Glomerular endothelial cell (primary cell): ENCODE measurements at places on chromosomes 13 and 19. TPM values are rescaled to one million over a fixed set of nuclear protein-coding genes. Genes with fewer than 3 reads are reported as not detected.
A peak's percentile ranks its signal among the peaks of the same experiment; 100 is the strongest.

DNA sequence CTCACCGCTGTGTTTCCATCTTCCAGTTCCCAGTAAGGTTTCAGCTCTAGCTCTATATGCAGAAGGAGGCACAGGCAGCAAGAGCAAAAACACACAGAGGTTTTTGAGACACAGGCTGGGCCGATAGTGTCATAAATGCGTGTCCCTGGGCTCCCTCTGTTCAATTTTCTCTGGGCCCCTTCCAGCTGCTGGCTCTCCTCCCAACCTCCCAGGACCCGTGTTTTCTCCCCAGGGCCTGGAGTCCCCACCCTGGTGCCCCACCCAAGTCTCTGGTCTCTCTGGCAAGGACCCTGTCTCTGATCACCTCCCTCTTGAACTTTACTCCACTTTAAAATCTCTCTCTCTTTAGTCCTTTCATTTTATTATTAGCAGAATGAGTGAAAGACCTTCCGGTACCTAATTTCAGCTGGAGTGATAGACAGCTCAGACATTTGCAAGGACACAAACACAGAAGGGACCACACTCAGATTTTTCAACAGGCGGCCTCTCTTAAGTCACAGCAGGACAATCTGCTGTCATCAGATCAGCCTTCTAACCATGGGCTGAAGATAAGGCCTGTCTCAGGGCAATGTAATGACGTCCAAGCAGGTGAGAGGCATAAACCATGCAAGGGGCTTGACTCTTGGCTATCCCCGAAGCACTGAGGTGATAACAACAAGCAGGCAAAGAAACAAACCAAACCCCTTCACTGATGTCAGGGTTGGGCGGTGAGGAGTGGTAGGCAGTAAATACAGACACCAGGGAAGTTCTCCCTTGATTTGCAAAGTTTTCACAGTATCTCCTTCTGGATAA, 190.0 kb upstream of the IRS2 start:
- DNase-seq, result no peak

DNA sequence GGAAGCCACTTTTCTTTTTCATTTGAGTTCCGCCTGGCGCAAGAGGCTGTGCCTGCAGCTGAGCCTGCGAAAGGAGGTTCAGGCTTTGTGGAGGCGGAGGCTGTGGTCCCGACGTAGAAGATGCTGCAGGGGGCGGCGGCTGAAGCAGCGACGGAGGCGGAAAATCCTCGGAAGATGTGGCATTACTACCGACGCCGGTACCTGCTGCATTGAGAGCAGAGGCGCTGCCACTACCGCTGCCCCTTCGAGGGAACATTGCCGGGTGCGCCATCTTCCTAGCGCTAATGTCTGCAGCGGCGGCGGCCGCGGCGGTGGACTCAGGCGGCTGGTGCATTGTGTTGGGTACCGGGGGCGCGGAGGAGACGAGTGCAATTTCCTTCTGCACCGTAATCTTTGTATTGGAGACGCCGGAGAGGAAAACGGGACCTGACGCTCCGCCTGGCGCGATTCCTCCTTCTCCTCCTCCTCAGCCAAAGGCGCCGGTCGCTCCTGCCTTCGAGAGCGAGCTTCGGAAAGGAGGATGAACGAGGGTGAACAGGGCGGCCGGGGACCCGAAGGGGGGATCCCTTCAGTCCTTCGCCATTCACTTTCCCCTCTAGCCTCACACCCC, at the start of gene TSC22D1:
Gene TSC22D1, minus strand, starts transcription at position 590 of the 610 bp plus-strand sequence. Its CDS starts 256 bp downstream, at position 334.
- no peak for DNase-seq

DNA sequence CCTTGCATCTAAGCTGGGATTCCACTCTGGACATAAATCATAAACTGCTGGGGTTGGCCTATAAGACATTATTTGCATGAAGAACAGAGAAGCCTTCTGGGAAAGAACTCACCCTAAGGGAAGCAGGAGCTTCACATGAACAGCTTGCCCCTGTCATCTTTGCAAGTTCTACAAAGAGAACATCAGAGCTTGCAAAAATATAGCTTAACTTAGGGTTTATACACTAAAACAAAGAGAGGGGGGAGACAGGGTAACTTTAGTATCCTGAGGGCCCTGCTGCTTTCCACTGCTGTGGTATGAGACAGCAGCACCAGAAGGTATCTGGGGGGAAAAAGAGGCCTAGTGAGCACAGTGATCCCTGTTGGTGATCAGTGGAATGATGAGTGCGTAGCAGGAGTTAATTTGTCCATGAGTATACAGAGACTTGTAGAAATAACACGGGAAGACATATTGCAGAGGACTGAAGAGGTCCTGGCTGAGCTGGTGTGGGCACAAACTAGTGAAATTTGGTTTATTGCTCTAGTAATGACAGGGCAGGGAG, 116.1 kb upstream of the TSC22D1 start:
- no peak for DNase-seq

GRCh38 chr19:49113762-49114629, at the start of gene LIN7B:
Gene LIN7B (plus strand): TSS chr19:49114370. CDS start chr19:49114405, 35 bp downstream.
- no peak for DNase-seq

GRCh38 chr13:20129076-20129475, 31.8 kb downstream of the GJA3 start:
- DNase-seq, result no peak

- no peak for DNase-seq
These were observed 713.4 kb upstream of the PCDH20 start for GRCh38 chr13:62129000-62129551.

- DNase-seq, result no peak
These were observed 521 bp upstream of the NUP58 start for GRCh38 chr13:25300861-25301346.

GRCh38 chr19:14472202-14472938, 2.8 kb downstream of the PTGER1 start:
- DNase-seq, result no peak

DNA sequence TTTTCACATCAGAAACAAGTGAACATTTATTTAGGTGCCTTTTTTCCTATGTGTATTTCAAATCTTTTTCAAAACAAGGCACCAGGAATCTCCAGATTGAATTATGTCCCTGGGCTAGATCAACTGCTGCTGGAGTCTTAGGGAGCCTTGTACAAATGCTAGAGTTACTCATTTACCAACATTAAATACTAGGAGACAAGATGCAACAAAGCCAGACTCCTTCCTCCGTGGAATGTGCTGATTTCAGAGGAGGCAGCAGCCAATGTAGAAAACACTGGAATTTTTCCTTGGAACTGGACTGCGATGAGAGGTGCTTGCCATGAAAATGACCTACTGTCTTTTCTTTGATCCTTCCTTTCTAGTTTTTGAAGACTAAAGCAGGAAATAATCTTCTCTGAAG, 1514.7 kb upstream of the MIR17HG start:
- DNase-seq, result no peak

- no peak for DNase-seq
These were observed 802.1 kb upstream of the SLITRK6 start for GRCh38 chr13:86601351-86601750.

DNA sequence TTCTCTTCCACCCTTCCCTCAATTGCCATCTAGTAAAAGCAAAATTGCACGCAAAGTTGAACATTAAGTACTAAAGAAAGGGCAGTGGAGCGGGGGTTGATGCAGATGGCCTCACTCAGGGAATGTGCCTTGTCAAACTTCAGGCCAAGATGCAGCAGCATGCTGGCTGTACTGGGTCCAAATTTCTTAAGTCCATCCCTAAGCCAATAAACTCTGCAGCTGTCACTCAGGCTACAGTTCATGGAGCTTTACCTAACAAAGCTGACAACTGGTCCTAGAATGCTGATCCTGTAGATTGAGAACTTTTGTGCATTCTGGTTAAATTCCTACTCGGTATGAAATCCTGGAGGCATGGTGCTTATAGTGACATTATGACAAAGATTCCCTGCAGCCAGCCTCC, 88.4 kb downstream of the FOXO1 start:
- no peak for DNase-seq

- no peak for DNase-seq
These were observed 51.6 kb downstream of the CHST8 start for GRCh38 chr19:33673258-33673875.

GRCh38 chr19:52188822-52189734, 774 bp upstream of the PPP2R1A start:
- DNase-seq, result no peak

GRCh38 chr19:1746401-1747284, 6.7 kb upstream of the ONECUT3 start:
- DNase-seq, result no peak

- DNase-seq, result peak; percentile 37
These were observed 27.6 kb downstream of the ZNF607 start for GRCh38 chr19:37691881-37692504.

DNA sequence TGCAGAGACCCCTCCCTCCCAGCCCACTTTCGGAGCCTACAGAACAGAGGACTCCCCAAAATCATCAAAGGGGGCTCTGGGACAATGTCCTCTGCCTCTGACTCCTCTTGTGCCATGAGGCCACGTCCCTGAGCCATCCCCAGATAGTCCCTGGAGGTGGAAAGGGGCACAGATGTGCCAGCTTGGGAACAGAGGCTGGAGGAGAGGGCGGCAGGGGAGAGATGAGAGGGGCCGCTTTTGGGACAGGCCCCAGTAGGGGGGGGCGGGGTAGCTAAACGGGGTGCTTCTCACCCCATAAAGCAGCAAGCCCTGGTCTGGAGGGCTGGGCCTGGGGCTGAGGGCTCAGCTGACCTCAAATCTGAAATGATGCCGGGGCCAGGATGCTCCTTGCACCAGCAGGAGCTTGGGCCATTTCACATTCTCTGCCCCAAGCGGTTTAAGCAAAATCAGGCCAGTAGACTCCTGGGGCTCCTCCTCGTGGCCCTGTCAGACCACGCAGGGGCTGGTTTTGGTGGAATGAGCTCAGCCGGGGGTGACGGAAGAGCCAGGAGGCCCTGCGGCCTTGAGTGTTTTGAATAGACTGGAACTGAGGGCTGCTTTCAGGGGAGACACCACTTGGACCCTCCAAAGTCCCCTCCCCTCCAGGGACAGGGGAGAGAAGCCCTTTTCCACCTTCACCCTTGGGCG, 27.1 kb downstream of the ONECUT3 start:
- no peak for DNase-seq

DNA sequence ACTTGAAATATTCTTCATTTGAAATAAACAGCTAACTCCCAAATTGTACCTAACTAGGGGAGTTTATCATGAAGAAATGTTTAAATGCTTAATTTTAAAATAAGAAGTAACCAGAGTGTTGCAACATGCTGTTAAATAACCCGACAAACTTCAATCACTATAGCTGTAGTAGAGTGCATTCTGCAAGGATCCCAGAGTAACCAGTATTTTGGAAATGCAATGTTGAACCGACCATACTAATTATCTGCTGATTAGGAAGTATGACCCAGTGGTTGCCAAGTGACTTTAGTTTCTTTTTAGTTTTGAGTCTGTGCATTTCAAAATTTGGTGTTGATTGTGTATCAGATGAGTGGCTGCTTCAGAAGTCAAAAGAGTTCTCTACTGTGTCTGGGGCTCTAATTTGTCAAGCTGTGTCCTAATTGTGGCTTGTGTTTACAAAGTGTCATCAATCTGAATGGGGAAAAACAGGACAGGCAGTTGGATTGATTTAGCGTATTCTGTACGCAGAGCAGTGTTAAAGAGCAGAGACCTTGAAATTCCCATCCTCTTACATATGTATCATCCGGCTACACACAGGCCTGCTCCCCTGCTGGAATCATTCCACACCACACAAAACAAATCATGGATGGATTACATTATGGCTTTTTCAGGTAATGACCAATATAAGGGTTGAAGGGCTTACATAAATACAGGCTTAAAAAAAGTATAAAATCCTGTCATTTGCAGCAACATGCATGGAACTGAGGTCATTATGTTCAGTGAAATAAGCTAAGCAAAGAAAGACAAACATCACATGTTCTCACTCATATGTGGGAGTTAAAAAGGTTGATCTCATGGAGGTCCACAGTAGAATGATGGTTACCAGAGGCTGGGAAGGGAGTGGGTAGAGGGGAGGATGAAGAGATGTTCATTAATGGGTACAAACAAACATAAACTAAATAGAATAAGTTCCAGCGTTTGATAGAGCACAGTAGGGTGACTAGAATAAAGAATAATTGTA, 351.5 kb downstream of the KLF12 start:
- DNase-seq, result no peak

DNA sequence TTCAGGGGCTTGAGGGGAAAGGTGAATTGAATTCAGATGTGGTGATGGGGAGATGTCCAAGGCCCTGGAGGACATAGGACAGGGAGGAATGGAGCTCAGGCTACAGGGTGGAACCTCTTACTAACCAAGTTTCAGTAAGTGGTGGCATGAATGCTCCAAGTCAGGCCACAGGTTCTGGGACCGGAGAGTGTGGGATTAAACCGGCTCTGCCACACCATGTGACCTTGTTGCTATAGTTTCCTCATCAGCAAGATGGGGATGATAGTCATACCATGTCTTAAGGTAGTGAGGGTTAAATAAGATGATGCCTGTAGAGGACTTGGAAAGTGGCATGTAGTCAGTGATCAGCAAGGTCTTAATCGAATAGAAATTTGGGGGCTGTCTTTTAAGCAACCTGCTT, 16.3 kb downstream of the GPR183 start:
- no peak for DNase-seq

DNA sequence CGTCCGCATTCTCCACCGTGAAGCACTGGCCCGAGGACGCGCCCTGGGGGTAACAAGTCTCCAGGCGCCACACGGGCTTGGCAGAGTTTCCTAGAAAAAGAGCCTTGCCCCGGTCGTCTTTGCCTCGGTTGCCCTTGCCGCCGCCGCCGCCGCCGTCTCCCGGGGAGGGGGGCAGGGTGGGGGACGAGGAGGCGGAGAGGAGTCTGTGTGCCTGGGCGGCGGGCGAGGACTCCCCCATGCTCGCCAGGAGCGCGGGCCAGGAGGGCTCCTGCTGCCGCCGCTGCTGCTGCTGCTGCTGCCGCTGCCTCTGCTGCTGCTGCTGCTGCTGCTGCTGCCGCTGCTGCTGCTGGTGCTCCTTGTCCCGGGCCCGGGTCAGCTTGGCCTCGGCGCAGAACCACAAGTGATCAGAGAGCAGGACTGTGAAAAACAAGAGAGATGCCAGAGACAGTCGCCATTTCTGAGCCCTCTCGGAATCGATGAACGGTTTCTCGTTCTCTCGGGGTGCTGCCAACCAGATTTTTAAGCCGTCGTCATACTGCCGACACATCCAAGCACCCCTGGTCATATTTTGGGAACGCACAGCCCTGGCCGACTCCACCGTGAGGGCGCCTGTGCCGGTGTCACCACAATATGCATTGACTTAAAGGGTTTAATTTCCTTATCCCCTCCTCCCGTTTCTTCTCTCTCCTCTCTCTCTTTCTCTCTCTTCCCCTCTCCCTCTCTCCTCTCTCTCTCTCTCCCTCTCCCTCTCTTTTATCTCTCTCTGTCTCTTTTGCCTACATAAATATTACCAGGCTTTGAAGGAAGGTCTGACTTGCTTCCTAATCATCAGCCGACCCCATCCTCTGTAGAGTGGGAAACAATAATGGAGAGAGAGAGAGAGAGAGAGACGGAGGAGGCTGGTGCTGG, 349.1 kb downstream of the LIG4 start:
- no peak for DNase-seq

DNA sequence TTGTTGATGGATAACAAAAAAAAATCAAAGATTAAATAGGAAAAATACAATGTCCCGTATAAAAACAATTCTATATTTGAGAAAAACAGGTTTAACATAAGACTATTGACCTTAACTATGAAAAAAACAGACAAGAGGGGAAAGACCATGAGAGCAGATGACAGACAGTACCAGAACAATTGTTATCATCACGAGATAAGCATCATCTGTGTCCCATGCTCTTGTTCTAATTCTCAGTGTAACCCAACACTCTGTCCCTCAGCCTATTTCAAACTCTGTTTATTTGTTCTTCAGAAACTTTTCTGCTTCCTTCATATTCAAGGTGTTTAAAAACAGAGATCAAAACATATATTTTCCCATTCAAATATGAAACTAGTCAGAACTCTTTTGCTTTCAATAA, 216.4 kb downstream of the PCDH9 start:
- no peak for DNase-seq

- no peak for DNase-seq
These were observed 95.3 kb downstream of the GJA3 start for GRCh38 chr13:20065516-20065915.

SCEL gene
- total RNA-seq, result not detected in 2 replicates

GJB2 gene
- total RNA-seq, result 1.0 TPM in 1 of 2 replicates, not detected in the other

KRTDAP gene
- total RNA-seq, result not detected in 2 replicates

LYPD5 gene
- 0.93 and 2.7 TPM in 2 replicates for total RNA-seq
